ENCODE measurements at places on chromosomes 7 and 10.
A peak's percentile ranks its signal among the peaks of the same experiment; 100 is the strongest.

- no peak for DNase-seq
These were observed 261.4 kb upstream of the INHBA start for GRCh38 chr7:41964183-41964753.

- no peak for DNase-seq
These were observed 126.1 kb downstream of the RNF32 start for GRCh38 chr7:156766666-156767065.

DNA sequence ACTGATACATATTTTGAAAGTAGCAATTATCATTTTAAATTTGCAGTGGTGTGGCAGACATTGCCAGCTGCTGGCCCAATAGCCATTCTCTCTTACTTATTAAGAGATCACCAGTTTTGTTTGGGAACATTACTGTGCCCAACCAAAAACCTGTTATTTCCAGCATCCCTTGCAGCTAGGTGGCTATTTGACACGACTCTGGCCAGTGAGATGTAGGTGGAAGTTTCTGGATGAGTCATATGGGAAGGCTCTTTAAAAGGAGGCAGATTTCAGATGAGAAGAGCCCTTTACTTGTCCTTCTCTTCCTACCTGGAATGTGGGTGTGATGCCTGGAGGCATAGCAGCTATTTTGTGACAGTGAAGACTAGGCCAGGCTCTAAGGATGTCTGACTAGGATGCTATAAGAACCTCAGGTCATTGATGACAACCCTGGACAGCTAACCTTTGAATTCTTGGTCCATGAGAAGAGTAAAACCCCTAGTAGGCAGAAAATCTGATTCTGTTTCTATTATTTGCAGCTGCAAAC is 77.9 kb downstream of the CARD11 start:
- peak; percentile 20 for DNase-seq

DNA sequence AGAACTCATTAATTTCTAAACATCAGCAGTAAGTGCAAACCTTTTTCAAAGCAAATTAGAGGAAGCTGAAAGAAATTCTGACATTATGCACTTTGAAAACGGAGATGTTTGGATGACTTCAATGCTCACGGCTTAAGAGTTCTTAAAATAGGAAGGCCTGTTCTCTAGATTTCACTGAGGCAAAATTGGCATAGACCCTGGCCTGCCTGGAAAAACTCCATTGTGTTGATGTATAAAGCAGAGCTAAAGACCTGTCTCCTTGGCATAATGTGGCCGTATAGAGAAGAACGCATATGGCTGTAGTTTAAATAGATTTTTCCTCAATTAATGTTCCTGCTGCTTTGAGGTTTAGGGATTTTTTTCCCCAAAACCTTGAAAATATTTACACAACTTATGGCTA is 24.5 kb upstream of the AGMO start:
- DNase-seq: no peak

GRCh38 chr7:1513657-1514095 is 9.5 kb upstream of the INTS1 start:
- no peak for DNase-seq

DNA sequence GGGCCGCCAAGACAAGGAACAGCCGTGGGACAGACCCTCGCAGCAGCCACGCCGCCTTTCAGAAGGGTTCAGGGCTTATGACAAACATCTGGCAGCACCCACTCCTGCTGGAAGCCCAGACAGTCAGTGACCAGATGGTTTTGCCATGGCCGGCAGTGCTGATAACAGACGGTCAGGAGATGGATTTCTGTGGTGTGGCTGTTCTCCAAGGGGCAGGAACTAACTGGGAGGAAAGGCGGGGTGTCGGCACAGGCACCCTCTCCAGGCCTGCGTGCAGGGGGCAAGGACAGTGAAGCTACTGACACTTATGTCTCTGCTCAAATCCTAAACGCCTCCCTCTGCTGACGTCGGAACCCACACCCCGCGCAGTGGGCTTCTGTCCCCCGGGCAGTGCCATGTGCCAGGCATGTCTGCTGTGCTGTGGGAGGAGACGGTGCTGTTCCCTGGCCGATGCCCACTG is 416.1 kb downstream of the DNAJB6 start:
- no peak for DNase-seq

DNA sequence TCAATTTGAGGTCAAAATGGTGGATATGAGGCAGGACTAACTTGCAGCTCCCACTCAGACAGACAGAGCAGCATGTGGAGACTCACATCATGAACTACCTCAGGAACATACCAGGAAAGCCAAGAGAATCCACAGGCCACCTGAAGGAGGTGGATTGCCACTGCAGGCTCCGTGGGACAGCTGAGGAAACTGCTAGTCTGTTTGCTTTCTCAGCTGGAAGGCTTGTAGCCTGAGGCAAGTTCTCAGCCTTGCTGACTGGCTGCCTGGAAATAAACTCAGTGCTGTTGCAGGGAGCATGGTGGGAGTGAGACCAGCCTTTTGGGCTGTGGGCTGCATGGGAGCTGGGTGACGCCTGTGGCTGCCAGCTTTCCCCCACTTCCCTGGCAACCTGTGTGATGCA is 202.9 kb downstream of the ZNF248 start:
- no peak for DNase-seq

- no peak for DNase-seq
These were observed 2.7 kb downstream of the KAZALD1 start for GRCh38 chr10:101064415-101065030.

DNA sequence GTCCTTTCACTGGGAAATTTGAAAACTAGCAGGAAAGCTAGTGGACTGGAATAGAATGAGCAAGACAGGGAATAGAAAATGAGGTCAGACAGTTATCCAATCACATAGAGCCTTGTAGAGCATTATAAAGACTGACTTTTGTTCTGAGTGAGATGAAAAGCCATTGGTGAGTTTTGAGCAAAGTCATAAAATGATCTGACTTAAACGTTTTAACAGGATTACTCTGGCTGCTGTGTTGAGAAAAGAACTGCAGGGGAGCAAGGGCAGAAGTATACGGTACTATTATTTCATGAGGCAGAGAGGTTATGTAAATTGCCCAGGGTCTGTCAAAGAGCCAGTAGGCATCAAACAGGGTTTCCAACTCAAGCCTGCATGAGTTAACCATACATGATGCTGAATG is 393.4 kb downstream of the TFEC start:
- no peak for DNase-seq

GRCh38 chr10:29353305-29353704 is 64.4 kb downstream of the LYZL1 start:
- DNase-seq: no peak

DNA sequence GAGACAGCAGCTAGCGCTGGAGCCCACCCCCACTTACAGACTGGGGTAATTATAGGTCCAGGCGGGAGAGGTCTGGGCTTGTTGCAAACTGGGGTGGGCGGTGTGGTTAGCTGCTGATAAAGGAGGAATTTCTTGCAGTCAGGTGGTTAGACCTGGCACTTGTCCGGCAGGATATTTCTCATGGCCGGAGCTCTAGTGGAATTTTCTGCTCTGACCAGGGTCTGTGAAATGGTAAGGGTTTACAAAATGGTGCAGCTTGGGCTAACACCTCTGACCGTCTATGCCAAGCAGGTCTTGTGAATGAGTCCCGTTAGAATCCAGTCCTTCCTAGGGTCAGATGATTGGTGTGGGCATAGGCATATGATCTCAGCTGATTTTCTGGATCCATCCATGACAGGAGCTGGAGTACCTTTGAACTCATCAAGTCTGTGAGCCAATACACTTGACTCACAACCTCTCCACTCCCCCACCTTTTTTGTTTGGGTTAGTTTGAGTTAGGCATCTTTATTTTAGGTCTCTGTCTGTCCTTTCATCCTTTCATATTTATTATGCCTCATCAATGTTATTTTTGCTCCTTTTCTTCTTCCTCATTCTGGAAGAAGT is 213.4 kb downstream of the SUGCT start:
- DNase-seq: no peak

DNA sequence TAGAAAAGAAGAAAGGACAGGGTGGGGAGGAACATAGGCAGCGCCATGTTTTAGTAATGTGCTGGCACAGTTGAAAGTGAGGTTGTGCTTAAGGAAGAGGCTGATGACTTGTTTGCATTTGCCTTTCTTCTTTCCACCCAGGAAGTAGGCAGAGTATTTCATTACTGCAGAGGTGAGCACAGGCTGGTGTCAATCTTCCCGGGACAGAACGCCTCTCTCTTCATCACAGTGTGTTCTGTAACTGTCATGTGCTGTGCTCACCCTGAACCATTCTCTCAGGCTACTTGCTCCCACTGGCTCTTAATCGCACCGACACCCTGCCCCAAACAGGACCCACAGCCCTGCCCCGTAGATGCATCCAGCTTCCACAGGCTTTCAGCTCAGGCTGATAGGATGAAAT is 135.8 kb upstream of the YAE1 start:
- no peak for DNase-seq

- DNase-seq: no peak
These were observed 449.7 kb downstream of the AUTS2 start for GRCh38 chr7:70047891-70048448.

DNA sequence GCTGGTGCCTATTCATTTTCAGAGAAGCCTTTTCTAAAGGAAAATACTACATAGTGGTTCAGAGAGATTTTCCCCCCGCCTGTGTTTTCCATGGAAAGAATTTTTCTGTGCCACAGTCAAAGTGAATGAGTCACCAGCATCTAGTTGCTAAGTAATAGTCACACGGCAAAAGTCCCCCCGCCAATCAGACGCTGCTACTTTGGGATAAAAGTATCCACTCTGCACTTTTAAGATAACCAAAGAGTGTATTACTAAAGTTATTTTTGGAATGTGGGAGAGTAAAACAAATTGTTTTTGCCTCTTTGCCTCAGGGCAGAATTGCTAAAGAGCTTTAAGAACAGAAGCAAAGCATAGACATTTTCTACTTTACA is 23.5 kb downstream of the ABLIM1 start:
- DNase-seq: no peak

DNA sequence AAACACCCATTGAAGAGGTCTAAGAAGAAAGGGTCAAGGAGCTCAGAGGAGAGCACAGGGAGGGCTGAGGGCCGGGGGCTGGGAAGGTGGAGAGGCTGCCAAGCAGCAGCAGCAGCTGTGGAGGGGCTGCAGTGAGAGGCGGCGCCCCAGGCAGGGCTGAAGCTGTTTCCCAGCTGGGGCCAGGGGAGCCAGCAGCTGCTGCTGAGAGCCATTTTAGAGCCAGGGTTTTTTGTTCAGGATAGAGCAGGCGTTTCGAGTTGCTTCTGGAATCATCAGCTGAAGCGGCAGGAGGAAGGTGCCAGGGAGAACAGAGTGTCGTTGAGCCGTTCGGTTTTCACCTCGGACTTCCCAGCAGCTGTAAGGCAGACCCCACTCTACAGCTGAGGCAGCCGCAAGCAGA is 62.7 kb downstream of the LANCL2 start:
- DNase-seq: no peak

DNA sequence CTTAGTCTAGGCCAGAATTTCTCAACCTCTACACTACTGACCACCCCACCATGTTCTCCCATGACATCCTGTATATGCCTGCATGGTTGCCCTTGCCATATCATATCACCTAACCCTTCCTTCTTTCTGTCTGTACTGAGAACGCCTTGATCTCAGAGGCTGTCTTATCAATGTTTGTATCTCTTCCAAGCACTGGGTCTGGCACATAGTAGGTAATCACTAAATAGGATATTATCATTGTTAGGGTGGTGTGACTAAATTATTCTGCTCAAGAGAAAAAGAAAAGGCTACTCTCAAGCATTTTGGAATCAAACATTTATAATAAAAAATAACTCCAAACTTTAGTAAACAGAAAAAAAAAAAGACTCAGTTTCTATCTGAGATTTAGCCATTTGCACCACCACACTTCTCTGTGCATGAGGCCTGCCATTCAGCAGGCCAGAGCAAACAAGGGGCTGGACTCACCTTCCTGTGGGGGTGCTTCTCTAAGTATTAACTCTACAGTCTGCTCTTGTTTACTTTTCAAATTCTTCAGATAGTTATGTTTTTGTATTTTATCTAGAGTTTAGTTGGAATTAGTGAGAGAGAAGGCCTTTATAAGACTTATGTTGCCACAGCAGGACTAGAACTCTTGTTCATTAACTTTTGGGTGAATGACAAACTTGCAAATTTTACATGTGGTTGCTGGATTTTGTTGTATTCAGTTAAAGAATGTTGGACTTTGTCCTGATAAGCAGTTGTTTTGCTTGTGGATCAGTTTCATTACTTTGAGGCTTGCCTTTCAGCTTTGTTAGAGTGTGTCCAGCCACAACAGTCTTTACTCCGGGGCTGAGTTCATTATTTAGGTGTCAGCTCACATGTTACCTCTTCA is 5.4 kb downstream of the AGBL3 start:
- DNase-seq: no peak

- DNase-seq: no peak
These were observed 35.7 kb upstream of the MDFIC start for GRCh38 chr7:114886241-114886640.

DNA sequence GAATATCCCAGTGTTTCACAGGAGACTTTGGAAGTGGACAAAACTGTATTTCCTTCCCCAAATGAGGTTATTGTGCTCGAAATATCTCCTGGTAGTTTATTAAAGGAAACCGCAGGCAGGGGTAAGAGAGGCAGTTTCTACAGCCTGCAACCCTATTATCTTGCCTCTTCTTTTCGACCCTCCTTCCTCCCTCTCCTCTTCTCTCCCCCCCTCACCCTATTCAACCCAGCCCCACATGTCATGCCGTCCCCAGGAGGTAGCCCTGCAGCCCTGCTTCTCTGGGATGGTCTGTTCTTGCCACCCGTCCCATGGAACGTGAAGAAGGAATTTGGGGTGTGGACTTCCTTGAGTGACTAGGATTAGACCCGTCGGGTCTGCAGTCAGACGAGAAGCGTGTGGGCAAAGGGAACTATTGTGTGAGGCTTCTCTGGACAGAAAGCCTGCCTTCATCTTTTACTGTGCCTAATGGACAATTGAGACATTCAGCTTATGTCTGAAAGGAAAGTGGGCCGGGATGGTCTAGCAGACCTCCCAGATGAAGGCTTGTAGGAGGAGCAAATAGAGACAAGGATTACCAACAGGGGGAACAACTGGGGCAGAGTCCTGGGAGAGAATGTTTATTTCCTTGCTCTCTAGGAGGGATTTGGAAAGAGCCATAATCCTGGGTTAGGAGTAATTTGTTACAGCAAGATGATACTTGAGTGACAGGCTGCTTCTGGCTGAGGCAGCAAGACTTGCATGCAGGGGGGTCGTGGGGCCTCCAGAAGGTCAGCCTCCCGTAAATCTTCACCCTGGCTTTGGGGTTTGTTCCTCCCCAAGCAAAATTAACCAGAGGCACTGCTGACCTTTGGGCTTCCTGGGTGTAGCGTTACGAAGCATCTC is 77.8 kb downstream of the TCF7L2 start:
- DNase-seq: no peak

DNA sequence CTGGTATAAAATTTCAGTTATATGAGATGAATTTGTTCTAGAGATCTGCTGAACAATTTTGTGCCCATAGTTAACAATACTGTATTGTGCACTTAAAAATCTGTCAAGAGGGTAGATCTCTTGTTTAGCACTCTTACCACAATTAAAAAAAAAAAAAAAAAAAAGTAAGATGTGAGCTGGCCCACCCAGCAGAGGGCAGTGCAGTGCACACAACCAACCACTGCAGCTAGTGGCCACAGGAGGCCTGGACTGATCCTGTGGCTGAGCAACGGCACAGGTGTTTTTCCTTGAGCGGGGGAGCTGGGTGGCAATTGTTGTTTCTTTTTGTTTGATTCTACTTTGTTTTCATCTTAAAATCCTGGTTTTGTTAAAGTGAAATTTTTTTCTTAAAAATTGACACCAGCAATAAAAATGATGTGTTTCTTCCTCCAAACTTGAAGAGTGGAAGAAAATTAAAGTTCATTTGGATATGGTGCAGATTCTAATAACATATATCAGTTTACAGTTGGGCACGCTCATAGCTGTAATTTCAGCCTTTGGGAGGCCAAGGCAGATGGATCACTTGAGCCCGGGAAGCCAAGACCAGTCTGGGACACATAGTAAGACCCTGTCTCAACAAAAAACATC is 171.1 kb upstream of the TBX20 start:
- peak; percentile 57 for DNase-seq

- no peak for DNase-seq
These were observed 19.4 kb downstream of the SHTN1 start for GRCh38 chr10:116985611-116986010.
